ENCODE measurements at places on chromosomes 7 and 10. TPM values are rescaled to one million over a fixed set of nuclear protein-coding genes. Genes with fewer than 3 reads are reported as not detected.

- H3K4me3 ChIP-seq: no peak overlapping the region
- no peak overlapping the region for H3K27ac ChIP-seq
- peaks cover 32% of the 10 kb centered on the region for H3K27me3 ChIP-seq
- H3K4me1 ChIP-seq: peaks cover 10% of the 10 kb centered on the region
- no peaks in the 10 kb centered on the region for H3K36me3 ChIP-seq
- no peak for DNase-seq
Measured at GRCh38 chr7:156620291-156620675, 20.3 kb upstream of the RNF32 start.

GRCh38 chr10:1549591-1550290 is 187.6 kb downstream of the ADARB2 start:
- H3K36me3 ChIP-seq: no peaks in the 10 kb centered on the region
- no peak overlapping the region for H3K4me3 ChIP-seq
- H3K27ac ChIP-seq: peak overlapping the region; percentile 81
- no peak for DNase-seq

GRCh38 chr10:31926765-31927564 is 1.7 kb downstream of the ARHGAP12 start:
- peak overlapping the region; percentile 92 for H3K27ac ChIP-seq
- H3K36me3 ChIP-seq: no peaks in the 10 kb centered on the region
- DNase-seq: no peak
- peaks cover 12% of the 10 kb centered on the region for H3K4me1 ChIP-seq

C7orf57 gene
- total RNA-seq: 0.36 TPM

- no peaks in the 10 kb centered on the region for H3K36me3 ChIP-seq
- H3K4me1 ChIP-seq: peaks cover 7% of the 10 kb centered on the region
- no peak overlapping the region for H3K4me3 ChIP-seq
- H3K27me3 ChIP-seq: peaks cover 28% of the 10 kb centered on the region
- DNase-seq: no peak
- H3K27ac ChIP-seq: no peak overlapping the region
Measured at GRCh38 chr7:104852386-104852785, 161.6 kb upstream of the KMT2E start.

GRCh38 chr7:149220534-149220933 is 18.9 kb upstream of the ZNF212 start:
- no peak overlapping the region for H3K4me3 ChIP-seq
- no peak overlapping the region for H3K27ac ChIP-seq

DKK1 gene
- 33.2 TPM for total RNA-seq

LRIT1 gene
- not detected for total RNA-seq

- H3K36me3 ChIP-seq: no peaks in the 10 kb centered on the region
- H3K4me1 ChIP-seq: no peaks in the 10 kb centered on the region
- H3K27me3 ChIP-seq: peaks cover 12% of the 10 kb centered on the region
- H3K4me3 ChIP-seq: no peak overlapping the region
Measured at GRCh38 chr10:50219646-50220045, 31.7 kb downstream of the ASAH2 start.

DNA sequence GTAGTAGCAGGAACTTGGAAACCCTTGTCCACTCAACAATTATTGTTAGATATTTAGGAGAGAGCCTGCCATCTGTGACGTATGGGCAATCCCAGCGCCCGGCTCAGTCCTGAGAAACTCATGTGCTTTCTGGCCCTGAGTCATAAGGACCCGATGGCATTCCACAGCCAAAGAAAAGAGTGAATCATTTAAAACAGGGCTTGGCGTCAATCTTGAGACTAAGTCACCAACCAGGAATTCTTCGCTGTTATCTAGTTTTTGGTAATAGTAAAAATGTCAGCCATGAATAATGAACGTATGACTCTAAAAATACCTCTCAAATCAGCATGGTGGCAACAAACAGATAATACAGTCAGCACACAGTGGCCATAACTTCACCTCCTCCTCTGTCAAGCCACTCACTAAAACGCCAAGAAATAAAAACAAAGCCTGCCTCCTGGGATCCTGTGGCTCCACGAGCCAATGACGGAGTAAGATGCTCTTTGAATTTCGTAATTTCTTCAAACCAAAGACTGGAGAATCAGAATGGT is 140.8 kb downstream of the ADAM12 start:
- no peak overlapping the region for H3K4me3 ChIP-seq
- peaks cover 6% of the 10 kb centered on the region for H3K4me1 ChIP-seq
- no peaks in the 10 kb centered on the region for H3K27me3 ChIP-seq
- DNase-seq: no peak
- H3K27ac ChIP-seq: peak overlapping the region; percentile 49
- no peaks in the 10 kb centered on the region for H3K36me3 ChIP-seq

GPR158 gene
- total RNA-seq: 3.6 TPM

CFAP58 gene
- total RNA-seq: 0.34 TPM

CDHR3 gene
- 5.6 TPM for total RNA-seq

COPS6 gene
- total RNA-seq: 87.0 TPM

DNA sequence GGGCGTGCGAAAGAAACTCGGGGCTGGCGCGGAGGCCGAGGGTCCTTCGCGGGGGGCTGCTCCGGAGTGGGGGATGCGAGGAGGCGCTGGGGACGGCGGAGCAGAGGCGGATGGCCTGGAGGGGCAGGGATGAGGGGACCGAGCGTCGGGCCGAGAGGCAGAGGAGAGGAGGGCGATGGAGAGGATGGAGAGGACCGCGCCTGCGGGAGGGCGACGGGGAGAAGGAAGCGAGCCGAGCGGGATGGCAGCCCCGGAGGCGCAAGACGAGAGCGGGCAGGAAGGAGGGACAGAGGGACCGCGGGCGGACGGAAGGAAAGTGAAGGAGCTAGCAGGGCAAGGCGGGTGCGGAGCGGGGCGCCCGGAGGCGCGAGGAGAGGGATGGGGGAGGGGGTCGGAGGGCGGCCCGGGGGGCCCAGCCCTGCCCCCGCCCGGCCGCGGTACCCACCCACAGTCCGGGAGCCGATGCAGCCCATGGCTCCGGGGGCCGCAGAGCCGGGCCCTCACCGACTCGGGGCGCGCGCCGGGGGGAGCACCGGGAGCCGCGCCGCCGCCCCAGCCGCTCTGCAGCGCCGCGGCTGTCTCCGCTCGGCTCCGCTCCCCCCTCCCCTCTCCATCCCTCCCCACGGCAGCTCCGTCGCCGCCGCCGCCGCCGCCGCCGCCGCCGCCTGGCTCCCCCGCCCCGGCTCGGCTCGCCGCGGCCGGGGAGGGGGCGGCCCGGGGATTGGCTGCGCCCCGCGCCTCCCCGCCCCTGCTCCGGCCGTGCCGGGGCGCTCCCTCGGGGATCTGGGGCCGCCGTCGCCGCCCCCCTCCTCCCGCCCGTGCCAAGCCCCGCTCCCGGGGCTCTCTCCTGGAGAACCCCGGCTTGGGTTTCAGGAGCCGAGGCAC is at the start of gene FAM131B:
Gene FAM131B (minus strand): TSS at position 583 of the 885 bp plus-strand sequence. CDS start 110 bp downstream, at position 473.
- peaks cover 5% of the 10 kb centered on the region for H3K36me3 ChIP-seq
- no peak within 1 kb of the TSS for H3K27ac ChIP-seq
- H3K4me1 ChIP-seq: peaks cover 4% of the 10 kb centered on the region
- no peak for DNase-seq
- H3K27me3 ChIP-seq: peaks cover 85% of the 10 kb centered on the region
- H3K4me3 ChIP-seq: peak within 1 kb of the TSS; percentile 85

DNA sequence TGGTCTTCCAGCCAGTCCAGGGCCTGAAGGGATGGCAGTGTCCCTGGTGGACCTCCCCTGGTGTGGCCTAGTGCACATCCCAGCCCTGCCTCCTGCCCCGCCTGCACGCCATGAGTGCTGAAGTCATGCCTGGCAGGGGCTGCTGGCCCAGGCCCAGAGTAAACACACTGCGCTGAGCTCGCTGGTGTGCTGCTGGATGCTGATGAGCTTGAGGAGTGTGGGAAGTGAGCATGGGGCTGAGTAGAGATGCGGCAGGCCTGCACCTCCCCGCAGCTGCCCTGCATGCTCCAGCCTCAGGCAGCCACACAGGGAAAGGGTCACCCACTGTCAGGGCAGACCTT is 43.2 kb downstream of the HTRA1 start:
- DNase-seq: no peak
- H3K4me1 ChIP-seq: peaks cover 14% of the 10 kb centered on the region
- no peaks in the 10 kb centered on the region for H3K27me3 ChIP-seq
- H3K36me3 ChIP-seq: no peaks in the 10 kb centered on the region
- H3K4me3 ChIP-seq: no peak overlapping the region

INA gene
- total RNA-seq: 9.4 TPM

GRCh38 chr7:2920956-2921652 is 77.0 kb upstream of the GNA12 start:
- H3K36me3 ChIP-seq: peaks cover 18% of the 10 kb centered on the region
- no peak for DNase-seq
- H3K27ac ChIP-seq: no peak overlapping the region
- H3K4me1 ChIP-seq: peaks cover 9% of the 10 kb centered on the region

GRCh38 chr7:111053035-111053434 is 37.9 kb upstream of the LRRN3 start:
- no peaks in the 10 kb centered on the region for H3K27me3 ChIP-seq
- H3K4me3 ChIP-seq: no peak overlapping the region
- peaks cover 7% of the 10 kb centered on the region for H3K4me1 ChIP-seq
- no peaks in the 10 kb centered on the region for H3K36me3 ChIP-seq
- no peak for DNase-seq

LRRC61 gene
- 13.0 TPM for total RNA-seq

IGFBP3 gene
- total RNA-seq: 1,244 TPM

GHRHR gene
- not detected for total RNA-seq

DNA sequence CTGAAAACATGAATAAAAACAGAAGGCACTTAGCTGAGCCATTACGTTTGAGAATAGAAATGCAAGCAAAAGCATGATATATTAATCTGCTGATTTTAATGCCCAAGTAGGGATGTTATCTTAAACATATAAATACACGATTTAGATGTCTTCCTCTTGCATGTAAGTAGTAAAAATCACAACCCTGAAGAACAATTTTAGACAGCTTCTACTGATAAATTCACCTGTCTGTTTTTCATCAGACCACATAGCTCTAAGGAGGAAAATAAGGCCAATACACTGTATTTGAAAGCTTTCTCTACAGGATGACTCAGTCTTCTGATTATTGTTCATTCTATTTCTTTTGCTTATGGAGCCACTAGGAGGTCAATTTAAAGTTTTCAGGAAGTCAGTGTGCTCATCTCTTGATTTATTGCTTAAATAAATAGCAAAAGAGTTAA is 210.9 kb upstream of the CHRM2 start:
- H3K36me3 ChIP-seq: no peaks in the 10 kb centered on the region
- no peaks in the 10 kb centered on the region for H3K27me3 ChIP-seq
- no peak overlapping the region for H3K27ac ChIP-seq
- no peak overlapping the region for H3K4me3 ChIP-seq
- H3K4me1 ChIP-seq: no peaks in the 10 kb centered on the region

DNA sequence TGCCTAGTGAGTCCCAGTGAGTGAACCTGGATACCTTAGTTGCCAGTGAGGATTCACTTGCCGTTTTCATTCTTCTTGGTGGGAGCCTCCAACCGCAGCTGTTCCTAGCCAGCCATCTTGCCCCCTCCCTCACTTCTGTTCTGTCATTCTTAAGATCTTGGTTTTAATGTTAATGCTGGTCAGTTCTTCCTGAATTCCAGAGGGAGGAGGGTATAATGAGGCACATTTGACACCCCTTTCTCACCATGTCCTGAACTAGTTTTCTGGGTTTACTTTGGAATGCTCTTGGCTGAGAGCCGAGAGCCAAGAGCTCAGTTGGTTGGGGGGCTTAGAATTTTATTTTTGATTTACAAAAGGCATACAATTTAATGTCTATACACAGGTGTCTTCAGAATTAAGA is 78.5 kb upstream of the ADCY1 start:
- H3K4me3 ChIP-seq: no peak overlapping the region
- no peak overlapping the region for H3K27ac ChIP-seq
- no peaks in the 10 kb centered on the region for H3K36me3 ChIP-seq

- H3K27me3 ChIP-seq: no peaks in the 10 kb centered on the region
- no peaks in the 10 kb centered on the region for H3K36me3 ChIP-seq
- H3K4me3 ChIP-seq: no peak overlapping the region
- no peak overlapping the region for H3K27ac ChIP-seq
Measured at GRCh38 chr10:127150136-127150535, 46.3 kb downstream of the INSYN2A start.

DNA sequence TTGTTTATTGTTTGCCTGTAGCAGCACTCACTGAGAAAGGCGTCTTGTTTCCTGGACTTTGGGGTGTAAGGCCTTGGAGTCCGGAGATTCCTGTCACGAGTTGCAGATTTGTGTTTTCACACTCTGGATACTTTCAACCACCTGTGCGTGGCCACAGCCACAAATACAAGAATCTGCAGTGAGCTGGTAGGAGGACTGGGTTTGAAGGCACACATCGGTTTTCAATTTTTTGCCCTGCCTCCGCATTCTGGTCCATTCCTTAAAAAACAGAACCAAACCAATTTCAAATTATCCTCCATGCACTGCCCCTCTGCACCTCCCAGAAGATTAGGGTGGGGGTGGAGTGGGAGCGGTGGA is 619 bp downstream of the EXOC4 start:
- H3K4me1 ChIP-seq: peaks cover 26% of the 10 kb centered on the region
- H3K27ac ChIP-seq: peak overlapping the region; percentile 93
- H3K36me3 ChIP-seq: peaks cover 16% of the 10 kb centered on the region

TRIL gene
- total RNA-seq: 3.9 TPM

ADARB2 gene
- total RNA-seq: 5.2 TPM

DNA sequence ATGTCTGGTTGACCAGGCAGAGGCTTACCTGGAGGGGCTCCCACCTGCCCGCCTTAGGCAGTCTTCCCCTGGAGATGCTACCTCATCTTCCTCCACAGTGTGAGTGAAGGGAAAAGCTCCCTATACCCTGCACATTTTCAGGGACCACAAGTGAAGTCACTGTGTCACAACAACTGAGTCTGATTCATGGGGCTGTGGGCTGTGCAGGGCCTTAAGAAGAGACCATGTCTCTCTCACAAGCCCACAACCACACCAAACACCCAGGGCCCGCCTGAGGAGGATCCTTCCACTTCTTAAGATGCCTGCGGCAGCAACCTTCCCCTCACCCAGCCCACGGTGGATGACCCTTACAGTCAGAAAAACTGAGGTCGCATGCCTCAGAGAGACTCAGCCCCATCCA is 118.3 kb downstream of the KMT2E start:
- peaks cover 8% of the 10 kb centered on the region for H3K4me1 ChIP-seq
- no peak for DNase-seq
- no peak overlapping the region for H3K4me3 ChIP-seq
- H3K27me3 ChIP-seq: no peaks in the 10 kb centered on the region
- H3K36me3 ChIP-seq: peaks cover 16% of the 10 kb centered on the region

DNA sequence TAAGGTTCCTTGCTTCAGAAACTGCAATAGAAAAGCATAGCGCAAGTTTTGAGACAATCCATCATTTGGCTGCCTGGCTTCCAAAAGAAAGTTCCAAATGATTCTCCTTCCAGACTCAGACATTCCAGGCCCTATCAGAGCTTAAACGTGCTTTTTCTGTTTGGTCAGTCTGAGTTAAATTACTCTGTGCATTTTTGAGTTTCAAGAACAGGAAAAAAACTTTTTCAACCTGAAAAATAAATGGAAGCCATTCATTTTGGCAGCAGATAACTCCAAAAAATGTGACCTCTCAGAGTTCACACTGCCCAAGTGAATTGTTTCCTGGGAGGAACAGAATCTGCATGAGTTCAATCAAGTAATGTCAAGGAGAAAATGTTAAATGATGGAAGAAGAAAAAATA is 354.2 kb downstream of the CXCL12 start:
- H3K36me3 ChIP-seq: no peaks in the 10 kb centered on the region
- no peak overlapping the region for H3K27ac ChIP-seq
- no peak overlapping the region for H3K4me3 ChIP-seq
- no peak for DNase-seq
